ENCODE measurements at places on chromosomes 6 and 20. TPM values are rescaled to one million over a fixed set of nuclear protein-coding genes. Genes with fewer than 3 reads are reported as not detected.

DNA sequence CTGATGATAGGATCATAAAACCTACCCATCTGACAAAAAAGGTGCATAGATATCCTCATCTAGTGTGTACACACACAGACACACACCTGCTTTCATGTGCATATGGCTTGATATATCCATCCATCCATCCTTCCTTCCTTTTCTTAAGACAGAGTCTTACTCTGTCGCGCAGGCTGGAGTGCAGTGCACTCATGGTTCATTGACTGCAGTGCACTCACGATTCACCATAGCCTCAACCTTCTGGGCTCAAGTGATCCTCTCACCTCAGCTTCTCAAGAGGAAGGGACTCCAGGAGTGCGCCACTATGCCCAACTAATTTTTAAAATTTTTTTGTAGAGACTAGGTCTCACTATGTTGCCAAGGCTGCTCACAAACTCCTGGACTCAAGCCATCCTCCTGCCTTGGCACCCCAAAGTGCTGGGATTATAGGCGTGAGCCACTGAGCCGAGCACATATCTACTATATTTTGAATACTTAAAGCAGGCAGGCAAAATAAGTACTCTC, 27.1 kb downstream of the ADNP start:
- no peak for ATAC-seq

- ATAC-seq: no peak
Measured at GRCh38 chr6:3504938-3505805, 48.3 kb upstream of the SLC22A23 start.

GRCh38 chr20:23027721-23028120, 7.4 kb upstream of the SSTR4 start:
- no peak for ATAC-seq

GRCh38 chr20:10916312-10916711, 242.5 kb upstream of the JAG1 start:
- no peak for ATAC-seq

Gene FKBP1C
- 0.28 TPM for total RNA-seq

Gene INSM1
- not detected for total RNA-seq

All from motor neuron (in vitro differentiated cells).